ENCODE measurements at places on chromosomes 16 and 17.
A peak's percentile ranks its signal among the peaks of the same experiment; 100 is the strongest.

- peak; percentile 11 for DNase-seq
- H3K27me3 ChIP-seq: peaks cover 69% of the 10 kb centered on the region
- no peaks in the 10 kb centered on the region for H3K36me3 ChIP-seq
- H3K4me1 ChIP-seq: peaks cover 8% of the 10 kb centered on the region
- H3K27ac ChIP-seq: no peak overlapping the region
These were observed 3.1 kb downstream of the FOXL1 start for GRCh38 chr16:86581458-86581857.

DNA sequence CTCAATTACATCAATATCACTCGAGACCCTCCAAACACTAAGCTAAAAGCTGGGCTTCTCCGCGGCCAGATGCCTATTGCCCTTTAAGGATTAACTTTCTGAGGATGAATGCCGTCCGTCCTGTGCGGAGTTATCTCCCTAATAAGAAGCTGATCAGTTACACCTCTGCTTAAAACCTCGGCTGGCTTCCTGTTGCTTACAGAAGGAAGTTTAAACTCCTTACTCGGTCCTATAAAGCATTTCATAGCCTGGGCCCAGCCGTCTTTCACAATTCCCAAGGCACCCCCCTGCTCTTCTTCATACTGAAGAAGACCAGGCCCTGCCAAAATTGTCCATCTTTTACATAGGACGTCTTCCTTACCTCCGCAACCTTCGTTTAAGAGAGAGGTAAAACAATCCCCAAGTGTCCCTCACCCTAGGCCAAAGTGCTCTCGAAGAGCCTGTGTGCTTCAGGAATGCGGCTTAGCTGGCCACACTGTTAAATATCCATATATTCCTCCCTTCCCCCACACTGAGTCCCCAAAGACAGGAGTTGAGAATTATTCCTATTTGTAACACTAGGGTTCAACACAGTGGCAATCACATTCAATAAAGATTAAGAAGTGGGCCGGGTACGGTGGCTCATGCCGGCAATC lies 112.6 kb upstream of the IRX5 start:
- no peak overlapping the region for H3K27ac ChIP-seq
- no peak overlapping the region for H3K4me3 ChIP-seq
- no peaks in the 10 kb centered on the region for H3K27me3 ChIP-seq
- DNase-seq: no peak

GRCh38 chr16:68902003-68902968 lies 59.0 kb downstream of the TANGO6 start:
- H3K27ac ChIP-seq: no peak overlapping the region
- peak; percentile 37 for DNase-seq
- H3K36me3 ChIP-seq: peaks cover 6% of the 10 kb centered on the region
- no peak overlapping the region for H3K4me3 ChIP-seq
- no peaks in the 10 kb centered on the region for H3K4me1 ChIP-seq

- H3K27me3 ChIP-seq: peaks cover 96% of the 10 kb centered on the region
- H3K36me3 ChIP-seq: peaks cover 13% of the 10 kb centered on the region
- H3K27ac ChIP-seq: no peak overlapping the region
- DNase-seq: peak; percentile 39
- peaks cover 37% of the 10 kb centered on the region for H3K4me1 ChIP-seq
These were observed 655 bp upstream of the NPTX1 start for GRCh38 chr17:80476877-80477646.

GRCh38 chr16:2500918-2501750 lies 12.6 kb upstream of the ATP6V0C start:
- no peak overlapping the region for H3K27ac ChIP-seq
- no peak overlapping the region for H3K4me3 ChIP-seq
- peak; percentile 88 for DNase-seq
- no peaks in the 10 kb centered on the region for H3K36me3 ChIP-seq
- H3K4me1 ChIP-seq: no peaks in the 10 kb centered on the region
- H3K27me3 ChIP-seq: peaks cover 4% of the 10 kb centered on the region

DNA sequence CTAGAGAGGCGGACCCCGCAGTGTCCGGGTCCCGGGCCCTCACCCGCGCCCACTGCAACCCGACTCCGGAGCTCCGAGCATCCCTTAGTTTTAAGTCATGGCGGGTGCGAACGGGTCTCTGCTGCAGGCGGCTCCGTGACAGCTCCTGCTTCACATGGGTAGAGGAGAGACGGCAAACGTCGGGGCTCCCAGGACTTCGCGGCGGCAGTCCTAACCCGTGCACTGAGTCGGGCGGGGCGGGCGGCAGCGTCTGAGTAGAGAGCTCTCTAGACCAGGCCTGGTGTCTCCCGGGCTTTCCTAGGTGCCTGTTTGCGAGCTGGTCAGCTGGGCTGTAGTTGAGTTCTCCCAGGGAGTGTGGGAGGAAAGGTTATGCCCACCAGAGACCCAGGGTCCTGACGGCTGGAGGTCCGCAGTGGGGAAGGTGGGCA lies 345 bp downstream of the TSC2 start:
- H3K27me3 ChIP-seq: no peaks in the 10 kb centered on the region
- H3K4me1 ChIP-seq: peaks cover 25% of the 10 kb centered on the region
- H3K36me3 ChIP-seq: peaks cover 14% of the 10 kb centered on the region
- peak overlapping the region; percentile 82 for H3K27ac ChIP-seq
- no peak for DNase-seq

DNA sequence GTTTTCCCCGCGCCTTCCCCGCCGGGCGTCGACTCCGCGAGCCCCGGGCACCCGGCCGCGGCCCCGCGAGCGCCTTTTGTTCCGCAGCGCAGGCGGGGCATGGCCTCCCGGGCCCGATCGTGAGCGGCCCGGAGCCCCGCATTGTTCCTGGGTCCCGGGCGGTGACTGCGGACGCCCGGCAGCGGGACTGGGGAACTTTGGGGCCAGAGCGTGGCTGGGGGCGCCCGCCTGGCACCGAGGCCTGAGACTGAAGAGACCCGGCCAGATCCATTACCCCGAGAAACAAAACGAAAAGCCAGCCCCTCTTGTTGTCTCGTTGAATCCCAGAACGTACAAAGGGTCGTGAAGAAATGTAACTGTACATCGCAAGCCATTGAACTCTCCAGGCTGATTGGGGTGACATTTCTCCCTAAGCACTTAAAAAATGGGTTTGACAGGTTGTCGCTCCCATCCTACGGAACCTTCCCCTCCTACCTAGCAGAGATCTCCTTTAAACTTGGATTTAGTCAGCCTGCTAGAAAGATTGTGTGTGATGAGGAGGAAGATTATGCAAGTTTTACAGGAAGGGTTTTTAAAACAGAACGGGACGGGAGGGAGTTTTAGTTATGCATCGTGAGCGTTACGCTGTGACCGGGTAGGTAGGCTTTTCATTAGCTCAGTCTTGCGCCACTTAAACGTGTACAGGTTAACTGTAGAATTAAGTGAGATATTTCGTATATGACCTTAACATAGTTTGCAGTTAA lies 825 bp downstream of the METTL9 start:
- H3K36me3 ChIP-seq: peaks cover 9% of the 10 kb centered on the region
- no peaks in the 10 kb centered on the region for H3K27me3 ChIP-seq
- no peak for DNase-seq
- peak overlapping the region; percentile 90 for H3K27ac ChIP-seq

GRCh38 chr17:62591333-62591732 lies 36.1 kb upstream of the MRC2 start:
- H3K4me3 ChIP-seq: no peak overlapping the region
- no peak for DNase-seq
- H3K27ac ChIP-seq: no peak overlapping the region
- H3K27me3 ChIP-seq: no peaks in the 10 kb centered on the region
- H3K4me1 ChIP-seq: no peaks in the 10 kb centered on the region

DNA sequence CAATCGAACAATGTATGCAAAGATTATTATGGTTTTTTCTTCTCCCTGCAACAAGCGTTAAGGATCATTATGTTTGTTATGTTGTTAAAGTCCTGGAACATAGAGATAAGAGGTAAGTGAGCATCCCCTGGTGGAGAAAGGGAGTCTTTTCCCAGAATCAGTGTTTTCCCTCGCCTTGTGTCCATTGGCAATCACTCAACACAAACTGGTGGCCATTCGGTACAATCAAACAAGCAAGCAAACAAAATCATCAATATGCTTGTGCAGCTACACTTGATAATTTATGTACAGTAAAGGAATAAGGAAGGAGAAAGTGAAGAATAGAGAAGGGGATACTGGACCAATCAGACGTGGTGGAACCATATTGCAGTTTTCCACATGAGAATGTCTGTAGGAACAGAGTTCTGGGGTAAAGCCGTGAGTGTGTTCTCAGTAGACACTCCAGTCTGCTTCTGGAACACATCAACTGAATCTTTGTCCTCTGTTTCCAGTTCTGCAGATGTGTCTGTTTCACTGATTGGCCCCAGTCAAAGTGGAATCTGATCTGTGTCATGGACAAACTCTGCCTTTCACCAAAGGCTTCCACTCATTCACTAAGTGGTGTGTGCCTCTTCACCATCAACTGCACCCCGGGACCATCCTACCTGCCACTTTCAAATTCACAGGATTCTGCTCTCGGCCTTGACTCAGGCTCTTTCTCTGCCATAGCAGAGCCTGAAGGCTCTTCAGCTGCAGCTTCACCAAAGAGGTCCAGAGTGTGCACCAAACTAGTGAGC lies 169.5 kb downstream of the AHSP start:
- H3K27me3 ChIP-seq: peaks cover 16% of the 10 kb centered on the region
- H3K36me3 ChIP-seq: peaks cover 11% of the 10 kb centered on the region

GRCh38 chr17:34974794-34975785 lies 5.2 kb upstream of the LIG3 start:
- no peak for DNase-seq
- no peak overlapping the region for H3K4me3 ChIP-seq
- H3K27ac ChIP-seq: no peak overlapping the region
- peaks cover 4% of the 10 kb centered on the region for H3K27me3 ChIP-seq
- H3K36me3 ChIP-seq: no peaks in the 10 kb centered on the region
- H3K4me1 ChIP-seq: peaks cover 11% of the 10 kb centered on the region

- H3K36me3 ChIP-seq: no peaks in the 10 kb centered on the region
- peak; percentile 38 for DNase-seq
- H3K27me3 ChIP-seq: peaks cover 23% of the 10 kb centered on the region
These were observed 34.2 kb downstream of the CFAP20 start for GRCh38 chr16:58094791-58095574.

DNA sequence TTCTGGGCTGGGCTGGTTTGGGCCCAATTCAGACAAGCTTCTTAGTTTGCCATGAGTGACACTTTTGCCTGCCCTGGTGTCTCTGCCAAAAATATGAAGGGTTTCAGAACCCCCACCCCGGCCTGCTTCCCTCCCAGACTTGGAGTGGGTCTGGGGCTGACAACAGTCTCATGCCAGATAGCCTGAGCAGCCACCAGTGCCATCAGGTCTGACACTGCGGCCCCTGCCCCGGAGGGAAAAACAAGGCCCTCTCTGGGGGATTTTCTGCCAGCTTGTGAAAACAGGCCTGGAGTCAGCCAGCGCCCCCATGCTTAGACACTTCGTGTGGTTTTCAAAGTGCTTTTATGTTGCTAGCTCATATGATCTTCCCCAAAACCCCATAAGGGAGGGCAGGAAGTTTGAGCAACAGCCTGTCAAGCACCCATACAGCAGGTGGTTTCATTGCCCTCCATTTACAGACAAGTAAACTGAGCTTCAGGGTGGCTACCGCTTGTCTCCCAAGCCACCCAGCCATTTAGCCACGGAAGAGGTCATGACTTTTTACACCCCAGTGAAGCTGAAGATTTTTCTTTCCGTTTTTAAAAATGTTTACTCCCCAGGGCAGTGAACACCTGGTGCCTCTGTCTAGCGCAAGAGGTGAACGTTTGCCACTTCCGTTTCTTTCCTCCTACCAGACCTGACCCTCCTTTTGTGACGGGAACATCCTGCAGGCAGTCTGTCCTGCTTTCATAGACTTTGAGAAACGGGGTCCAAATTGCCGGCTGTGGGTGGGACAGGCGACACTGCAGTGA lies 300.6 kb downstream of the SEC14L1 start:
- peak overlapping the region; percentile 85 for H3K4me3 ChIP-seq
- H3K36me3 ChIP-seq: peaks cover 37% of the 10 kb centered on the region
- peak overlapping the region; percentile 98 for H3K27ac ChIP-seq
- no peaks in the 10 kb centered on the region for H3K27me3 ChIP-seq

DNA sequence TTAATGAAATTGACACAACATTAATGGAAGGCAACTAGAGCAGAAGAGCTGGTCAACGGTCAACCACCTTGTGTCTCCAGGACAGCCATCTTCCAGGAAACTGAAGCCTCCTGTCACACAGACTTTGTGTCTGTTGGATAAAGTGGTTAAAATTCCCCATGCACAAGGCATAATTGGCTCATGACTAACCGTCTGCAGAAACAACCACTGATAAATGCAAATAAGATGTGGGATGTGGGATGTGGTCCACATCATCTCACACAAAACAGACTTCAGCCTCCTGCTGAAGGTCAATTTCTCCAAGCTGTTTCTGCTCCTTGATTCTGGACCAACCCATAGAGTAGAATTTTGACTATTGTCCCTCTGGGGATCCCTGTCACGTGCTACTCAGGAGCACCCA lies 26.9 kb upstream of the XYLT1 start:
- DNase-seq: no peak
- H3K4me3 ChIP-seq: no peak overlapping the region
- no peaks in the 10 kb centered on the region for H3K4me1 ChIP-seq
- H3K27ac ChIP-seq: no peak overlapping the region

DNA sequence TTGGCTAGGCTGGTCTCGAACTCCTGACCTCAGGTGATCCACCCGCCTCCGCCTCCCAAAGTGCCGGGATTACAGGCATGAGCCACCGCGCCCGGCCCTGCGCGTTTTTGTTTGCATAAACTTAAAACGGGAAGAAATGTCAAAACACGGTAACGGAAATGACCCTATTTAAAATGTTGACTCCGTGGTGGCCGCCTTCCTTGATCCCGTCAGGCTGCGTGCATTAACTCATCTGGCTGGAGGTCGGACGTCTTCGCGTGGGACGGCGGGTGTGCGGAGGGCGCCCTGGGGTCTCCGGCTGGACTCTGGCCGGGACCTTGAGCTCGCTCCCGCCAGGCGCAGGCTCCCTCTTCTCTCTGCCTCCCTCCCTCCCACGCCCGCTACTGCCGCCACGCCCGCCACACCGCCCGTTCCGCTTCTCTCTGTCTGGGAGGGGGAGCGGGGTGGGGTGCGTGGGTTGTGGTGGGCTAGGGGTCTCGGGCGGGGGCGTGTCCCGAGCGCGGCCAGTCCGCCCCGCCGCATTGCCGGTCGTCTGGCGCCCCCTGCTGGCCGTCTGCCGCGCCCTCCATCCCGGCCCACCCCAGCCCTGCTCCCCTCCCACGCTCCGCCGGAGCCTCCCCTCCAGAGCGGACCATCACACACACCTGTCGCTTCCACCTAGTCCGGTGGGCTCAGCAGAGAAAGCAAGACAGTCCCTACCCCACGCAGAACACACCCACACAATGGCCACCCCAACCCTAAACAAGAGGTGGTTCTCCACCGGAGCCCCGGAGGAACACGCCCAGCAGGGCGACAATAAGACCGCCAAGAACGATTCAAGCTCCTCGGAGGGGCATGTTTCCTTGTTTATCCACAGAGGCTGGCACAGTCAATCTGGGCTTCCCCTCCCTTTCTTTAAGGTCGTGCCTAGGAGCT lies 1.2 kb upstream of the CCDC42 start:
- peak overlapping the region; percentile 83 for H3K4me3 ChIP-seq
- H3K27me3 ChIP-seq: peaks cover 11% of the 10 kb centered on the region
- peak; percentile 81 for DNase-seq
- H3K27ac ChIP-seq: peak overlapping the region; percentile 92
- H3K36me3 ChIP-seq: no peaks in the 10 kb centered on the region
- peaks cover 26% of the 10 kb centered on the region for H3K4me1 ChIP-seq

GRCh38 chr17:41101586-41102259 lies at the start of gene KRTAP4-16:
Gene KRTAP4-16, minus strand, starts transcription at chr17:41102209. Its CDS starts 0 bp downstream, at chr17:41102209.
- DNase-seq: no peak
- no peaks in the 10 kb centered on the region for H3K4me1 ChIP-seq
- H3K27me3 ChIP-seq: peaks cover 13% of the 10 kb centered on the region

- H3K36me3 ChIP-seq: peaks cover 9% of the 10 kb centered on the region
- peaks cover 3% of the 10 kb centered on the region for H3K4me1 ChIP-seq
- no peaks in the 10 kb centered on the region for H3K27me3 ChIP-seq
- H3K27ac ChIP-seq: no peak within 1 kb of the TSS
- DNase-seq: no peak
- H3K4me3 ChIP-seq: no peak within 1 kb of the TSS
These were observed at the start of gene OMG for GRCh38 chr17:31297090-31297489. Gene OMG, minus strand, starts transcription at chr17:31297239. Its CDS starts 908 bp downstream, at chr17:31296331.
